CD8-positive, alpha-beta memory T cell (primary cell): ENCODE measurements at places on chromosomes 4 and X. TPM values are rescaled to one million over a fixed set of nuclear protein-coding genes. Genes with fewer than 3 reads are reported as not detected.

DNA sequence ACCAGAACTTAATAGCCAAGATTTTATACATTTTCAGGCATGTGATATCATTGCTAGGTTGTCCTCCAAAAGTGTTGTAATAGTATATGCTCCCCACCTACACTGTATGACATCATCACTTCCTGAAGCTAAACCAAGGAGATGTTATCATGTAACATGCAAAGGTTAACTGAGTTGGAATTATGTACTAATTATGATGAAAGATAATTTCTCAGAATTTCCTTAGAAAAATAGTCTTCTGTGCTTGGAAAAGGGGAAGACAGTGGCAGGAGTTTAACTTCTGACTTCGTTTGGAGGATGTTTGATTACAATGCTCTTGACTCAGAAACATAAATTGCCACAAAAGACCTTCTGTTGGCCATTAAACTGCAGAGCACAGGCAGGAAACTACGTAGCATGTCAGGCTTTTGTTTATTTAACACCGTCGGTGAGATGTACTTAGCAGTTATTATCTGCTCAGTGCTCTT lies 83.6 kb upstream of the GUCY1A1 start:
- DNase-seq, result no peak

Gene ZNF718
- 10.7 TPM for total RNA-seq

DNA sequence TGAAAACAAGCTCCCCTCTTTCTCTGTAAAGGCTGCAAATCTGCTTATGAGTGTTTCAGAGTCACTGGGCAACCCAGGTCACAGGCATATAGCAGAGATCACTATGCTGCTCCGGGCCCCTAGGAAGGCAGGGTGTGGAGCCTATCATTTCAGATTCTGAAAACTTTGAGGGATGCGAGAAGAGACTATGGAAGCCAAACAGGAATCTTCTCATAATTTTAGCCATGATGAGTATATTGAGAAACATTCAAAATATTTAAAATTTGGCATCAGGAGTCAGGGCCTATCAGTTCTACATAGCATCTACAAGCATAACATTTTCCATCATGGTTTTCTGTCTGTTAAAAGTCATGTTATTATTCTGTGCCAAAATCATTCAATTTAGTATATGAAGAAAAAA lies 61.7 kb upstream of the ATXN3L start:
- DNase-seq, result no peak

- DNase-seq, result no peak
These were observed 325.3 kb upstream of the FTHL17 start for GRCh38 chrX:31397119-31397518.

- DNase-seq, result no peak
These were observed 7.2 kb downstream of the NR0B1 start for GRCh38 chrX:30301963-30302362.

- DNase-seq, result no peak
These were observed 599.9 kb downstream of the IL15 start for GRCh38 chr4:142236268-142236667.

- no peak for DNase-seq
These were observed 21.9 kb downstream of the ARMCX6 start for GRCh38 chrX:101595739-101596419.

- DNase-seq, result no peak
These were observed 146.0 kb downstream of the STIM2 start for GRCh38 chr4:27006646-27007045.

DNA sequence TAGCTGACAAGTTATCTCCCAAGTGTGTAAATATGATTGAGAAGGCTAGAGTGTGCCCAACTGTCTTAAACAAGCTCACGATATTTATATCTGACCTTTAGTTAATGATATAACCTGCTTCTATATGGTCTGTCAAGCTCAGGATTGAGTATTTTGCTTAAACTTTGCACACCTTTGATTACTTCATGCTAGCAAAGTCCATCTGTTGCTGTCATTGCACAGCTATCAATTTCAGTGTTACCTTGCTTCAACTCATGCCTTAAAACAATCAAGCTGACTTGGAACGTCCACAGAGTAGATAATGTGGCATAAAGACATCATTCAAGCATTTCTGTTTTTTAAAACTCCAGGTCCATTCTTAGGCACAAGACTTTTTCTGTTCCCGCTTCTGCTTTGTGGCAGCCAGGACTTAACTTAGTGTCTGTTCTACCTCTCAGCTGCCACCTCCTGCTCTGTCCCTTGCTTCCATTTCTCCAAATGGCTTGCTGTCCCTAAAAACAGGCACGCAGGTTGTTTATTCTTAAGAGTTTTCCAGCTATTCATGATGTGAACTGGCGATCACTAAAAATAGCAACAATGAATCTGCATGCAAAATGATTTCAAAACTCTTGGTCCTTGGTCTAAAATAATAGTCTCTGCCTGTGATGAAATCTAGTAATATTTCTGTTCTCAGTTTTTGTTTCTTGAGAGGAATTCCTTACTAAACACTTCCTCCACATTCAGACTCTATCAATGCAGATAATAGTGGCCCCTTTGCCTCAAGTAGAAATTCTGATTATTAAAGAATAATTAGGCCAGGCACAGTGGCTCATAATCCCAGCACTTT lies 16.3 kb upstream of the NEIL3 start:
- no peak for DNase-seq

DNA sequence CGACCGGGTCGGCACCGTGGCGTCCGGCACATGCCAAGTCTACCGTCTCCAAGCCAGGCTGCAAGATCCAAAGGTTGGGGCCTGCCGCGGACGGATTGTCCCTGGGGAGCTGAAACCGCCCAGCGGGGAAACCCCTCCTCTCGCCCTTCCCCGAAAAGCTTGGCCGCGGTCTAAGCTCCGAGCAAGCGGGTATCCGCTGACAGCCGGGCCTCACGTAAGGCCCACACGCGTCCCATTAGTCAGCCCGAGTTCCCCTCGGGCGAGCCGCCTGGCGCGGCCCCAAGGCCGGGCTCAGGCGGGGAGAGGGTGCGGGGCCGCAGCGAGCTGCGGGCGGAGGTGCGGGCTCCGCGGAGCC lies 6.8 kb upstream of the BCOR start:
- peak; percentile 48 for DNase-seq

Gene OTC
- total RNA-seq, result 0.15 TPM

DNA sequence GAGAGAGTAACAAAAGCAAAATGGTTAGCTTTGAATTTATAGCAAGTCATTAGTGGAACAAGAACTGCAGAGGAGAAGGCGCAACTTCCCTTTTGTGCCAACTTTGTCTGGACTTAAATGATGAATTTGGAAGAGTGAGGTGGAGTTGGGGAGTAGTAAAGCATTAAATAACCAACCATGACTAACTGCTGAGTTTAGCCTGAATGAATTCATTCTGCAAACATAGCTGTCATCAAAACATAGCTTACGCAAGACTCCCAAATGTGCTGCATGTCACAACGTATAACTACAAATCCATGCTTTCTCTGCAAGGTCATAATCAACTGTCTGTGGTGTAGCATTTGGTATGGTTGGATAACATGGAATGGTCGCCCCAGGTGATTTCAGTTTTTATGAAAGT lies 75.9 kb upstream of the RPL34 start:
- no peak for DNase-seq

DNA sequence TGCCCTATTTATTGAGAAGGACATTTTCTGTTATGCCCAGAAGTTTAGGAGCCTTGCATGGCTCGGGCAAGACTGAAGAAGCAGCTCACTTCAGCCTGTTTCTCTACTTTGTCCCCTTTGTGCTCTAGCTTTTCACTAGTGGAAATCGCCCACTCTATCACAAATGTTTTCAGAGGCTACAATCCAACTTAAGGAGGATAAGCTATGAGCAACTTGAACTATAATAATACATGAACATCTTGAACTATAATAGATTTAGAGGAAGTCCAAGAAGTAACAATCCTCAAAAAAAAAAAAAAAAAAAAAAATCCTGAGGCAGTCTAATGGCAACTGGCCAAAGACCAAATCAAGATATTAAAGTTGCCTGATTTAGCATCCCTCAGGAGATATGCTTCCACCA lies 452.3 kb downstream of the IL1RAPL1 start:
- DNase-seq, result no peak

Gene CT45A5
- total RNA-seq, result not detected

- DNase-seq, result no peak
These were observed 697 bp downstream of the CEP135 start for GRCh38 chr4:55949482-55949802.
